ENCODE measurements at places on chromosomes 11 and 22.

DNA sequence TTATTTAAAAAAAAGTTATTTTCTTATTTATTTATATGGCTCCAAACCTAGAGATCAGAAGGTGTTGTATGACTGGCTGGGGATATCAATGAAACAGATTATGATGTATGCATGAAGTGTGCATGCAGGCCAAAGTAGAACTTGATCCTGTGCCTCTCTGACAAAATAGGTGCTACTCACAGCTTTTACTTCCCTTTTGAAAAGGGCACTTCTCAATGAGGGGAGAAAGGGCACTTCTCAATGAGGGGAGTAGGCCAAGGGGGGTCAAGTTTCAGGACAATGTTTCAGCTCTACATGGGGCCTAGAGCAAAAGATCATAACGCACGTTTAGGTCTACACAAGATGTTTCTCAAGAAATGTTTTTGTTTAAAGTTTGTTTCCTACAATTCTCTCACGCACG is 397.5 kb downstream of the ETS1 start:
- DNase-seq, result no peak

- no peak for DNase-seq
Measured at GRCh38 chr22:19643448-19644313, 70.6 kb upstream of the SEPTIN5 start.

- no peak for DNase-seq
Measured at GRCh38 chr11:123122341-123122740, 60.4 kb upstream of the HSPA8 start.

- DNase-seq, result no peak
Measured at GRCh38 chr11:12792590-12792989, 118.4 kb downstream of the TEAD1 start.

DNA sequence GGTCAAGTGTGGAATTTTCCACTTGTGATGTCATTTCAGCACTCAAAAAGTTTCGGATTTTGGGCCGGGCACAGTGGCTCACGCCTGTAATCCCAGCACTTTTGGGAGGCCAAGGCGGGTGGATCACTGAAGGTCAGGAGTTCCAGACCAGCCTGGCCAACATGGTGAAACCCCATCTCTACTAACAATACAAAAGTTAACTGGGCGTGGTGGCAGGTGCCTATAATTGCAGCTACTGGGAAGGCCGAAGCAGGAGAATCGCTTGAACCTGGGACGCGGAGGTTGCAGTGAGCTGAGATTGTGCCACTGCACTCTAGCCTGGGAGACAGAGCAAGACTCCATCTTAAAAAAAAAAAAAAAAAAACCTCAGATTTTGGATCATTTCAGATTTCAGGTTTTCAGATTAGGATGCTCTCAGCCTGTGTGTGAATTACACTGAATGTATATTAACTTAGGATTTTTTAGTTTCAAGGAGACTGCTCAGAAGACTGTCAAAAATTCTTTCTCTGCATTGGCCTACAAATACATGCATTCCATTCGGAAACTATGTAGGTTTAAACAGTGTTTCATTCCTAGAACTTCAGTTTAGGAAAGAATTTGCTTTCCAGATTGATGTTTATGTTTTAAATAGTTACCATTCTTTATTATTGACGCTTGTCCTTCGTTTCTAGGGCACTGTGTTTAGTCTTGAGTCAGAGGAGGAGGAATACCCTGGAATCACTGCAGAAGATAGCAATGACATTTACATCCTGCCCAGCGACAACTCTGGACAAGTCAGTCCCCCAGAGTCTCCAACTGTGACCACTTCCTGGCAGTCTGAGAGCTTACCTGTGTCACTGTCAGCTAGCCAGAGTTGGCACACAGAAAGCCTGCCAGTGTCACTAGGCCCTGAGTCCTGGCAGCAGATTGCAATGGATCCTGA is 48.0 kb downstream of the BID start:
- DNase-seq, result no peak

DNA sequence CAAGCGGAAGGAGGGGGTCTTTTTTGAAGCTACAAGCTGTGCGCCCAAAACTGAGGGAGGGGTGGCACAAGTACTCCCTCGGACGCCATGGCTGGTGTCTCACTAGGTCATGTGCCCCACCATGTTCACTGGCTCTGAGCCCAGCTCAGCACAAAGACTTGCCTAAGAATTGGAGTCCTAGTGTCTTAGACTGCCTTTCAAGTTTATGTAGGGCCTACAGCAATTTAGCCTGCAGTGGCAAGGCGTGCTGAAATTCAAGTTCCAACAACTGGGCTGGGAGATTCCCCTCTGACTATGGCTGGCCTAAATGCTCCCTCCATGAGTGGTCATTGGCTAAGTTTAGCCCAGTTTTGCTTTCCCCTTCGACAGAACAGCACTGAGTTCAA is 27.3 kb downstream of the FCHSD2 start:
- no peak for DNase-seq

All from neural progenitor cell (in vitro differentiated cells).